NCI-H82 (cell line): ENCODE measurements at places on chromosomes 2 and 18.

GRCh38 chr2:32940316-32940997 lies 6.3 kb upstream of the LTBP1 start:
- no peak for DNase-seq

DNA sequence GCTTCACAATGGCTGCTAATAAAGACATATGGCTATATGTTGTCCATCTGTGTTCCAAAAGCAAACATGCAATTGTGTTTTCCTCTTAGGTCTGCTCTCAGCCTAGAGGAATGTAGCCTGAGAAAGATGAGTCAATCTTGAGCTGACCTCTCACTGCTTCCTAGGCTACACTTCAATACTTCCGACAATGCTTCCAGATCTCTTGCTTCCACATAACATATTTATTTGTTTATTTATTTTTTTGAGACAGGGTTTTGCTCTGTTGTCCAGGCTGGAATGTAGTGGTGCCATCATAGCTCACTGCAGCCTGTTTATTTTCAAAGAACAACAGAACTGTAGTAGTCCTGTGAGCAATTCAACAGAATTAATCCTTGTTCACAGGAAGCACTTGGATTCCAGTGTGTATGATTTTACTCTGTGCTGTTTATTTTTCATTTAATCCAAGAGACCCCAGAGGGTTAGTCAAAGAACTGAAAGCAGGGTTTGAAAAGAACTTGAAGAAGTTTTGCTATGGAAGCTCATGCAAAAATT lies 437.9 kb downstream of the TXNL1 start:
- no peak for DNase-seq

DNA sequence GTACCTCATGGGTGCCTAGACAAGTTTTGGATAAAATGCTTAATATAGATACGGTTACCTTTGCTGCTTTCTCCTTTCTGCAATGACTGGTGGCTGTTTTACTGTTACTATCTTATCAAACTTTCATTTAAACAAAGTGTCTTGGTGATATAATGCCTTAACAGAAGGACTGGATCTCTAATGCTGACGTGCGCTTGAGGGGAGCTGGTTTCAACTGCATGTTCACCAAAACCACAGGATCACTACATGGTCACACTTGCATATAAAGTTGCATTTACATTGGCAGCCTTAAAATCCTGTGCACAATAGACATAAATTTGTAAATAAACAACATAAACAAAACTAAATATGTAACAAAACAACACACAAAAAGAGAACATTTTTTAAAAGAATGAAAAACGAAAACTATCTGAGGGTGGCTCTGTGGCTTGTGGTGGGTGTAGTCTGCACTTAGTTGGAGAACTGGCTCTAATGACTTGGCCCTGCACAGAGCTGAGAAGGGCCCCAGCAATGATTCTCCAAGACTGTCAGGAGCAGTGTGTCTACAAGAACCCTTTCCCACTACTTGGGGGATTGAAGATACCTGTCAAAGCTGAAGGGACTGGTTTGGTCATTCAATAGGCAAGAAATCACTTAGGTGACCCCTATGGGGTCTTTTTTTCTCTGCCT lies 135.5 kb downstream of the UXS1 start:
- no peak for DNase-seq

GRCh38 chr2:173713904-173714555 lies 251.1 kb downstream of the SP3 start:
- DNase-seq: peak; percentile 28

DNA sequence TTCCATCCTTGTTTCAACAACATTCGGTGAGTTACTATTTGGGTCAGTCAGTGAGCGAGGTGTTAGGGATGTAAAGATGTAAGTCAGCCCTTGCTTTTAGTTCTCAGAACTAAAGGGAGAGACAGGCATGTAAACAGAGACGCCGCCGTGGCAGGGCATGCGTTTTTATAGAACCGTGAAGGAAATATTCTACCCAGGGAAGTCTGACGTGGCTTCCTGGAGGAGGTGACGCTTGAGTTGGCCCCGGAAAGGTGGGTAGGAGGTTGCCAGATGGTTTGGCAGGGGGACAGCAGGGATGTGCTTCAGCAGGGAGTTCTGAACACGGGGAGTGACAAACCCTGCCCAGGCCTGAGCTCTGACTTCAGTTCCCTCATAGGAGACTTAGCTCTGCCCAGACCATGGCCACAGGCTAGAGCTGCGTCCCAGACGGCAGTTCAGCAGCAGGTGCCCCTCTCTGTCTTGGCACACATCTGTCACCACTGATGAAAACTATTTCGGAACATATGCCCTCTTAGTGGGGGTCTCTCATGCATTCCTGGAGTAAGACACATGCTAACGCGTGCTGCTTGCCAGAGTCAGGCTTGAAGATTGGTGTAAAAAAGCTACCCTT lies 23.4 kb upstream of the RPL31 start:
- DNase-seq: no peak

GRCh38 chr2:145752091-145752806 lies 1232.3 kb upstream of the ZEB2 start:
- peak; percentile 47 for DNase-seq

GRCh38 chr2:38446906-38447561 lies 70.0 kb upstream of the ATL2 start:
- no peak for DNase-seq

DNA sequence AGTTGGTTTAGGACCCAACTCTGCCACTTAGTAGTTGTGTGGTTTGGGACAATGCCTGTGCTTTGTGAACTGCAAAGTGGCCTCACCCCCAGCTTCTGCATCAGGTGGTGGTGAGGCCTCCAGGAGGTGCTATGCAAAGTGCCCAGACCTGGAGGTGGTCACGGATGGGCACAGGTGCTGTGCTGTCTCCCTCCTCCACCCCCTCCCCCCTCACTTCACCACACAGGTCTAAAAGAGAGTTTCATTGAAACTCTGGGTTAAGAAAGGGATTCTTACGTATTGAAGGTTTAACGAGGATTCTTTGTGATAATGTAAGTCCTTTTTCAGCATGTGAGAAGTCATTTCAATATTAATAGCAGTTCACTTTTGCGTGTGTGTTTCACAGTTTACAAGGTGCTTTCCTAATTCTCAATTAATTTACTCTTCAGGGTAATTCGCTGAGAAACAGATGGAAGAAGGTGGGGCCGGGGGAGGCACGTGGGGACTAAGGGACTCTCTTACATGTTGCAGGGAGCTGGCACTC lies 369.9 kb downstream of the LPIN1 start:
- DNase-seq: peak; percentile 12

DNA sequence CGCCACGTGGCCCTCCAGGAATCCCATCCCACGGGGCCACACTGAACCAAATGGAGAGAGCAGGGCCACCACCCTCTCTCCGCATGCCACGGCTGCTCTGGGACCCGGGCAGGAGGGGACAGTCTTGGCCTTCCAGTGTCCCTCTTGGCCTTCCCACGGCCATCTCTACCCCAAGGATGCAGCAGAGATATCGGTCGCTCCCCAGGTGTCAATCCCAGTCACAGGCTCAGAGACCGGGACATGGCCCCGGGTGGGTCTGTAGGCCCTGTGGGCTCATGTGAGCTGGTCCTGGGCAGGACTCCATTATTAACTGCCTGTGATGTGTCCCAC lies 15.3 kb downstream of the CAPN10 start:
- DNase-seq: no peak

GRCh38 chr2:45134726-45135125 lies 125.5 kb upstream of the SIX2 start:
- no peak for DNase-seq

DNA sequence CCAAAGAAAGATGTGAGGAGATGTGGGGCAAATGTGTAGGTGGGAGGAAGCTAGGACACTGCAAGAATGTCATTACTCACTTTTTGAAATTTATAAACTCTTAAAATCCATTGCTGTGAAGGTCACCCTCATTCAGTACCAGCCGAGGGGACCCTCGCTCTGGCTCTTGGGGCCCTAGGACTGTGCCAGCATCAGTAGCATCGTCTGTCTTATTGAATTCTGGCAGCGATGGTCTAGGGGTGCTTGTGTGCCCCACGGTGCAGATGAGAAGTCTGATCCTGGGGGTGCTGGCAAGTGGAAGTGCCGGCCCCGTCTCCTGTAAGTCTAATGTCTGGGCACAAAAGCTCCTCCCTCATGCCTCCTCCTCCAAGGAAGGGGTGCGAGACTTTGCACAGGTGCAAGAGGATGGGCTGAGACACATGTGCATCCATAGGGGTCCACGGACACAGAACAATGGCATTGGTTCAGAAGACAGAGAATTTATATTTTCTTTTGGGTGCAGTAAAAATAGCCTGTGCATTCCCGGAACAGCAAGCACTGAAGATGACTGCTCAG lies 266.7 kb upstream of the HDAC4 start:
- no peak for DNase-seq

DNA sequence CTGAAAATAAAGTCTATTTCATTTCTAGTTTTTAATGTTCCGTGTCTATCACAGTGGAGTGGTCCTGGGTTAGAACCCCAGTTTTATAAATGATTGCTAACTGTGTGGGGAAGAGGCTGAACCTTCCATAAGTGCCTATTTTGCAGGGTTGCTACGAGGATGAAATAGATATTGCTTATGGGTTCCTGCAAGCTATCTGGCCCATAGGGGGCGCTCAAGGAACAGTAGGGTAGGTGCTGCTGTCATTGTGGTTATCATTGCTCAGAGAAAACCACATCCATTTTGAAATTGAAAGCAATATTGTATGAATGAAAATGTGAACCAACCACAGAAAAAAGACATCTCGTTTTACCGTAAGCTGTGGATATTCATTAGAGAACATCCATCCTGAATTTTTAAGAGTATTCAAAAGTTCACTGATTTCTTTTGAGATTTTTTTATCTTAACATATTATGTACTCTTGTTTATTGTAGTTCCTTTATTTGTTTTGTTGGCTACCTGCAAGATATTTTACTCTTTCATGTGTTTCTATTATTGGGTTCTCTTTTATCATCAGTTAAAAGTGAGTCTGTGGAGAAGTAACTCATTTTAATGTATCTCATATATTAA lies 261.6 kb downstream of the NAPG start:
- peak; percentile 81 for DNase-seq

DNA sequence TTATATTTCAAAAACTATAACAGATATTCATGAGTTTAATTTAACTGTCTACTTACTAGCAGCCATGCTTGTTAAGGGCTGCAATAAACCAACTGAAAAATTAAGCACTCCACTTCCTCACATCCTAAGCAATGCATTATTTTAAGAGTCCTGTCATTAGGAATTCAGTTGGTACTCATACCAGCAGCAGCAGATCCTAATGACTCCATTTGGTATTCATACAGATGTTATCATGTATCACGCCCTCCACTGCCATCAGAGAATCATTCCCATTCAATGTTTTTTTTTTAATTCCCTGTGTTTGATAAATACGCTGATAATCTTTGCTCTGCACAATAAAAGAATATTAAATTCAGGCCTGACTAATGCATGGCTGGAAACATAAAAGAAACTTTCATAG lies 236.8 kb downstream of the AFF3 start:
- DNase-seq: no peak

- no peak for DNase-seq
Observed at GRCh38 chr2:22880161-22880560, 504.8 kb upstream of the KLHL29 start.

DNA sequence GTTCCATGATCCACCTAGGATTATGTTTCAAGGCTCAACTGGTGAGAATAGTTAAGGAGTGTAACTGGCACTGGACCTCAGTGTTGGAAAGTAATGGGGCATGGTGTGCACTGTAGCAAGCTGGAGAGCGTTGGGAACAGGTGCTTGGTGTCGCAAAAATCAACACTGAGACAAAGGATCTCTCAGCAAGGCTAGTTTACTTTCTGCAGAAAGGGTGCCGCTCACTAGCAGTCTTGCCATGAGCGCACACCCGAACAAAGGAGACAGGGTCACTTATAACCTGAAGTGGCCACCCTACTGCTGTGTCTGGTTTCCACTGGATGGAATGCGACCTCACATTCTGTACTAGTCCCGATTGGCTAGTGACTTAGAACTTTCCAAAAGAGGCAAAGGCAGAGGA lies 133.2 kb downstream of the TMEM17 start:
- no peak for DNase-seq

DNA sequence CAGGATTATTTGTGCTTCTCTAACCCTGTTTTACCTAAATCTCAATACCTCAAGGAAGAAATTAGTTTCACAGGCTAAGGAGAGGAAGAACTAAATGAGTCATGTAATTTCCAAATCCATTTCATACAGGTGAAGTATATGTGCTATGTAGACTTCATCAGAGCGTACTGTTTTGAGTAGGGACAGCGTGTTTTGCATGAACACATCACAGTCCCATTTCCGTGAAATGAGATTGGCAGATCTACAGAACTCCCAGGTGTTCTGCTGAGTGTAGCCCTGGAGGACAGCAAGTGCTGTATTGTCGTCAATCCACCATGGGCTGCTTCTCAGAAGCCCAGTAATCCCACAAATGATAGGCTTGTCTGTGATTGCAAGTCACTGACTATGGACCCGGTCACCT lies 97.7 kb downstream of the XRCC5 start:
- no peak for DNase-seq

GRCh38 chr2:142100970-142101369 lies 29.8 kb downstream of the LRP1B start:
- no peak for DNase-seq

GRCh38 chr2:29329899-29330298 lies 214.7 kb downstream of the CLIP4 start:
- no peak for DNase-seq

GRCh38 chr2:105242286-105242993 lies 897 bp downstream of the GPR45 start:
- no peak for DNase-seq

GRCh38 chr2:75337016-75337415 lies 137.7 kb upstream of the TACR1 start:
- no peak for DNase-seq

GRCh38 chr2:223720367-223720766 lies 117.0 kb downstream of the AP1S3 start:
- DNase-seq: no peak

- DNase-seq: no peak
Observed at GRCh38 chr2:30512243-30512886, 65.3 kb downstream of the LCLAT1 start.

- peak; percentile 18 for DNase-seq
Observed at GRCh38 chr2:109129356-109129920, 433 bp downstream of the SH3RF3 start.

DNA sequence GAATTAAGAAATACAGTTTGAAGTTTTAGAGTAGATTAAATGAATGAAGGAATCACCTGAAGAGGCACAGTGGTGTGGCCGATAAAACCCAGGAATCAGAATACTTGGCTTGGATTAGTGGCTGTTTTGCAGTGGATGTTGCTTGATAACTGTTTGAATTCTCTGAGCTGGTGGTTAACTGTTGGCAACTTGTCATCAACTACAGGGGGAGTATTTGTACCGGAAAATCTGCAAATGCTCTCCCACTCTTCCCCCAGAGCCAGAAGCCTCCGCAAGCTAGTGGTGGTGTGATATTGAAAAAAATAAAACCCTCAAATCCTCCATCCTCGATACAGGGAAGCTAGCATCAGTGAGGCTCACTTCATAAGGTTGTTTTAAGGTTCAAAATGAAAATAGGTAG lies 326.7 kb downstream of the DPP10 start:
- no peak for DNase-seq

GRCh38 chr2:157628477-157629415 lies at the start of gene ACVR1C:
Gene ACVR1C, minus strand, starts transcription at chr2:157628864. Its CDS starts 220 bp downstream, at chr2:157628644.
- DNase-seq: peak; percentile 83

- DNase-seq: no peak
Observed at GRCh38 chr2:101030866-101031554, 28.9 kb downstream of the RPL31 start.

- peak; percentile 48 for DNase-seq
Observed at GRCh38 chr2:163551616-163552373, 184.0 kb downstream of the FIGN start.

GRCh38 chr2:59413751-59414570 lies 1139.5 kb downstream of the BCL11A start:
- DNase-seq: no peak

- no peak for DNase-seq
Observed at GRCh38 chr2:97724501-97724900, 11.1 kb downstream of the ZAP70 start.

- DNase-seq: no peak
Observed at GRCh38 chr2:206031162-206031784, 54.7 kb downstream of the INO80D start.
